Neuronal stem cell (in vitro differentiated cells): ENCODE measurements at places on chromosomes 11 and 22.

DNA sequence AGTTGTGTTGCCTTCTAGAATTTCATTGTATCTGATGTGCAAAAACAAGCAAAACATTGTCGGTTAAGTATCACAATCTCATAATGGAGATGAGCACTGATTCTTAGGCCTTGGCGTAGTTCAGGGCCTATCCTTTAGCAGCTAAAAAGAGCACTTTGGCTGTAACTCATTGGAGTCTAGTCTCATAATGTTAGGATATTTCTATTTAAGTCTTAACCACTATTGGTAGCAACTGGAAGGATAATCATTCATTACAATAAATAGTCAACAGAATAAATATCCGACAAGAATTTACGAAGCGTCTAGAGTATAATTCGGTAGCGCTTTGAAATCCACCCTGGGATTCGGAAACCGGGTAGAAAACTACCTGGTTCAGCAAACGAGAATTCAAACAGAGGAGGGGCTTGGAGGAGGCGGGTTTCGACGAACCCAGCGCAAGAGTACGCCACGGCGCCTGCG lies 461 bp upstream of the EED start:
- no peak for DNase-seq

- DNase-seq: no peak
Measured at GRCh38 chr11:63395697-63396096, 26.1 kb downstream of the SLC22A9 start.

DNA sequence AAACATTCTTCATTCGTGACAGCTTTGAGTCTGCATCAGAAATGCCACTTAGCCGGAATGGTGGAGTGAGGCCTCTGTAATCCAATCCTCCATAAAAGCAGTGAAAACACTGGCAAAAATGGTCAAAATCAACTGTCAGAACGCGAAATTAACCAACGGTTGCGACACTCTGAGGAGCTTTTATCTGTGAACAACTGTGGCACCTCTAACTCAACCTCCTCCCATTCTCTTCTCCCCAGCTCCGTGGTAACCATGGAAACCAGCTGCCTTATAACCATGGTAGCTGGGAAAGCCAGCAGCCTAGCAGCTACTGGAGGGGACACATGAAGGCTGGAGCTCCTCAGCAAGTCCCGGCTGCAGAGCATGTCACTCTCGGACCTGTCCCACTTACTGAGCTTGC lies 20.3 kb downstream of the AP2A2 start:
- DNase-seq: peak; percentile 84

DNA sequence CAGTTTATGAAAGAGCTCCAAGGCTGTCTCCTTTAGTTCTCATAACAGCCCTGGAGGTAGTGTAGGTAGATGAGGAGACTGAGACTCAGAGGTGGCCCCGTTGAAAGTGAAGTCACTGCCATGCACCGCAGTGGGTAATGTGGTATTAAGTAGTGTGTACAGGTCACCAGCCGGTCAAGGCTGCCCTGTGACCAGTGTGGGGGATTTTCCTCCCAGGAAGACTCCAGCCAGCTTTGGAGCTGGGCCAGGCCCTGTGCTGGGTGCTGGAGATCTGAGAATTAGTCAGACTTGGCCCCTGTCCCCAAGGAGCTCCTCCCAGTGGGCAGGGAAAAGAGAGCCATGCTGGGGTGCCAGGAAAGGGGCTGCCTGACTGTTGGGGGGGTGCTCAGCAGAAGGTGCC lies 5.3 kb downstream of the OMP start:
- no peak for DNase-seq

GRCh38 chr11:11620173-11620920 lies 1.5 kb downstream of the GALNT18 start:
- peak; percentile 44 for DNase-seq

- DNase-seq: no peak
Measured at GRCh38 chr22:22737590-22737989, 93.2 kb downstream of the GGTLC2 start.

- DNase-seq: no peak
Measured at GRCh38 chr22:39697790-39698430, 127.4 kb downstream of the CACNA1I start.

DNA sequence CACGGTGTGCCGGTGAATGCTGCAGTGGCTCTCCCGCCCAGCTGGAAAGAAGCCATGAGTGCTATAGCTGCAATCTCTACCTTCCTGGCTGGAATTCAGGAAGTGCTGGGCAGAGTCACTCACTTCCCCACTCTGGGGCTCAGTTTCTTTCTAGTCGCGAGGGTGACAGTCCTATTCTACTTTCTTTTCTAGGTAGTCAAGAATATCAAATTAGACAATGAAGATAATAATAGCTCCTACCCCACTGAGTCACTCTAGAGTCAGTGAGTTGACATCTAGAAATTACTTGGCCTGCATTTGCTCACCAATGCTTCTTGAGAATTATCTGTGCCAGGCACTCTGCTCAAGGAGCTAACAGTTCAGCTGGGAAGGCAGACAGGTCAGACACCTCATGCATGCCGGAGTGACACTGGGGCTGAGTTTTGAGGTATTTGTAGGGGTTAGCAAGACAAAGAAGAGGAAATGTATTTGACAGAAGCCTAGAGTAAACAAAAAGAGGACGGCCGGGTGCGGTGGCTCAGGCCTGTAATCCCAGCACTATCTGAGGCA lies 3.2 kb downstream of the CENPM start:
- DNase-seq: no peak
